ENCODE measurements at places on chromosomes 13 and 19. TPM values are rescaled to one million over a fixed set of nuclear protein-coding genes. Genes with fewer than 3 reads are reported as not detected.

CD22 gene
- not detected for total RNA-seq

DNA sequence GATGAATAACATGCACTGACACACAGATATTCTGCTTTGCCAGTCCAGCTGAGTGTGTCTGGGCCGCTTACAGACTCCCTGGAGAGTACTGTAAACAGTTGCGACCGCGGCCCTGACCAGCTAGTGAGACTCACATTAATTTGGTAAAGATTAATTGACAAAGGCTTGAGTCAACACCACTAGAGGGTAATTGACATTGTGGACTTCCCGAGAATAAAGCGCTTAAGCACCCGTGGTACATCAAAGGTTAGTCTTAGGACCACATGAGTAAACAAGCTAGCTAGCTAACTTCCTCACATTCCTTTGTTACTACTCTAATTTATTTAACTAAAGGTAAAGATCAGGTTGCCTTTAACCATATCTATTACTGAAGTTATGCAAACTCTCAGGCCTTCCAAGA lies 624.4 kb upstream of the ARGLU1 start:
- no peak for DNase-seq

GNG7 gene
- 5.1 TPM for total RNA-seq

C19orf73 gene
- total RNA-seq: 3.4 TPM

DNA sequence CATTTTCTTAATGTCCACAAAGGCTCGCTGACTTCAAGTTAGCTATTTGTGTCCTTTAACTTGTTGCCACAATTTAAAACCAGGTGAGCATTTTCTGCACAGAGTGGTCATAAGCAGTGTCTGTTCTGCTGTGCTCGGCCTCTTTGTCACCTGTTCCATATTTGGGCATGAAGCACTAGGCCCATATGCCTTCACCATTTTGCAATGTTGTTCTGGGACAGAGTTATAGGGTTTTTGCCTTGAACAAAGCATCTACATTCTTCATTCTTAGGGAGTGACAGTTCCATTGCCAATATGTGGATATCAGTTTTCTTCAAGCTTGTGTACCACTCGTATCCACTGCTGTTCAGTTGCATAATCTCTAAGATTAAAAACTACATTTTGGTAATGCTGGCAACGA lies 56.1 kb downstream of the LRCH1 start:
- DNase-seq: no peak

ZNF554 gene
- total RNA-seq: 7.4 TPM

DNA sequence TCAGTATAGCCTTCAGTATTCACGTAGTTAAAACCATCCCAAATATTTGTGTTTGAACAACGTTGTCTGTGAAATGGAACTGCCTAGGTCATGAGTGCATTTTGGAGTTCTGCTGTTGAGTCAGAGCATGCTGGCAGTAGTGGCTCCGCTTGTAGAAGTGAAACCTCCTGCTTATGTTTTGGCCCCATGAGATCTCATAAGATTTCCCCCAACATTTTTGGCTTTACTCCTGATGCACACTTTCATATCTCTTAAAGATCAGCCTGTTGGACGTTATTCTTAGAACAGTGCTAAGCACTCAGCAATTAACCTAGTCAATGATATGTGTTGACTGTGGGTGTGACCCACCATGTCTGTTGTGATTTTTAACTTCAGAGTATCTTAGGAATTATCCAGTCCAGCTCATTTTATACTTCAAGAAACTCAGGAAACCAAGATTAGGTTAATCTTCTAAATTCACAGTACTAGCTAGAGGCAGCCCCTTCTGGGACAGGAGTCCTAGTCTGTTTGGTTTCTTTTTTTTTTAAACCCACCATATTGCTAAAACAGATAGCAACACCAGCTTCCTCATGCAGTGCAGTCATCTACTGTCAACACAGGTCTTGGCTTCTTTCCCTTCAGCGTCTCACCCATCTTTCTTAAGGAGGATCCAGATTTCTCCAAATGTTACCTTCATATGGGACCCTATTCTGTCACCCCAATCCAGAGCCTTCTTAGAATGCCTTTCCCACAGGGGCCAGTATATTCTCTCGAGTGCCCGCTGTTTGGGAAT lies 26.2 kb downstream of the RAP2A start:
- DNase-seq: no peak

LRRC63 gene
- not detected for total RNA-seq

- no peak for DNase-seq
These were observed 1.8 kb downstream of the POLR2E start for GRCh38 chr19:1093330-1093729.

- no peak for DNase-seq
These were observed at the start of gene REEP6 for GRCh38 chr19:1491114-1491848. Gene REEP6 (plus strand): TSS chr19:1491181. CDS start chr19:1491270, 89 bp downstream.

HS6ST3 gene
- not detected for total RNA-seq

GRCh38 chr19:45763691-45764294 lies 5.3 kb downstream of the SIX5 start:
- no peak for DNase-seq

SKA3 gene
- total RNA-seq: 4.2 TPM

DNA sequence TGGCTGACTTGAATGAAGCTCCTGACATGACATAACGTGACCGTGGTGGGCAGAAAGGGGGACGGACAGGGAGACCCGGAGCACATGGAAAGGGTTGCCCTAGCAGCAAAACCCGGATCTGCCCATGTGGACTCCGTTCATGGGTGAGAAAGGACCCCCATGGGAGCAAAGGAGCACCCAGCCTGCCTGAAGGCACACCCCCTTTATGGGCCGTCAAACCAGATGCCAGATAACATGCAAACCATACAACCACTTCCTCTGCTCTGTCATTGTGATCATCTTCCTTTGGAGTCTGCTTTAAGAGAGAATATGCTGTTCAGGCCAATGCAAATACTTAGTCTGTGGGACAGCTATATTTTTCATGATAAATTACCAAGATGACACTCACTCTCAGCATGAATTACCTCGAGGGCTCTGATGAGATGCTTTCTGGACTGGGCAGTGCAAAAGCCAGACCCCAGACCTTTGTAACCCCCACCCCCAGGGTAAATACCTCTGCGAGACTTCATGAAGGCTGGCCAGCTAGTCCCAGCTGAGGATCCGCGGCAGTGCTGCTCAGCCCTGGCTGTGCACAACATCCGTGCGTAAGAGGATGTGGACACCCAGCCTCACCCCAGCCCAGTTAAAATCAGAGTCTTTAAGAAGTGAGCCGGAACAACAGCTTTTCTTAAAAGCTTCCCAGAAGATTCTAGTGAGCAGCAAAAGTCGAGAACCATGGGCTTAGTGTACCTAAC lies 126.6 kb downstream of the USP12 start:
- DNase-seq: no peak

Data from osteocyte (in vitro differentiated cells).